Stimulated activated CD4-positive, alpha-beta T cell treated with anti-CD3 and anti-CD28 coated beads, TNF-alpha, amount 100 ng/mL, for 48 hours (primary cell): ENCODE measurements at places on chromosomes 7 and 10.

GRCh38 chr7:44973610-44974401 is 5.0 kb downstream of the MYO1G start:
- DNase-seq: peak; percentile 38

GRCh38 chr7:4641091-4641666 is 40.9 kb upstream of the FOXK1 start:
- DNase-seq: no peak

DNA sequence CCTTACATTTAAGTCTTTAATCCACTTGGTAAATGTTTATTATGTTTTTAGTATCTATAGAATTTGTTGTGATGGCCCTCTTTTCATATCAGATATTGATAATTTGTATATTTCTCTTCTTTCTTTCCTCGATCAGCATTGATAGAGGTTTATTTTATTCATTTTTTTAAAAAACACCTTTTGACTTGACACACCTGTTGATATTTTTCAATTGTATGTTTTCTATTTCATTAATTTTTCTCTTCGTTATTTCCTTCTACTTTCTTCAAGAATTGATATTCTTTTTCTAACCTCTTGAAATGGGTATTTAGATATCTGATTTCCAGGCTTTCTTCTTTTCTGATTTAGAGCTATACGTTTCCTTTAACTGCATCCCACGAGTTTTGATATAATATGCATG is 50.9 kb downstream of the BTBD16 start:
- no peak for DNase-seq

DNA sequence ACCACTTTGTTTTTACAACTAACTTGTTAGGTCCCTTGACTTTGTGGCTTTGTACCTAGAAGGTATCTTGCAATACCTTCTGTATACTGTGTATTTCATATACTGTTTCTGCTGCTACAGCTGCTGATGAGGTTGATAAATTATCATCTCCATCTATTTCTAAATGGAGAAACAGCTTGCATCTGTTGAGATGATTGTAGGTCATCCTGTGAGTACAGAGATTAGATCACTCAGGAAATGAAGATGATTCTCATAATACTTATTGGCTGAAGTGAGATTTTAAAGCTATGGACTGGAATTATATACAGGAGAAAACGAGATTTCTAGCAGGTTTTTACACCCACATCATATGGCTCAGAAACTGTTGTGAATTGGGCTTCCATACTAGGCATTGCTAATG is 280.5 kb downstream of the KCND2 start:
- no peak for DNase-seq

- DNase-seq: no peak
These were observed 164.9 kb upstream of the TRIM24 start for GRCh38 chr7:138295049-138295637.

DNA sequence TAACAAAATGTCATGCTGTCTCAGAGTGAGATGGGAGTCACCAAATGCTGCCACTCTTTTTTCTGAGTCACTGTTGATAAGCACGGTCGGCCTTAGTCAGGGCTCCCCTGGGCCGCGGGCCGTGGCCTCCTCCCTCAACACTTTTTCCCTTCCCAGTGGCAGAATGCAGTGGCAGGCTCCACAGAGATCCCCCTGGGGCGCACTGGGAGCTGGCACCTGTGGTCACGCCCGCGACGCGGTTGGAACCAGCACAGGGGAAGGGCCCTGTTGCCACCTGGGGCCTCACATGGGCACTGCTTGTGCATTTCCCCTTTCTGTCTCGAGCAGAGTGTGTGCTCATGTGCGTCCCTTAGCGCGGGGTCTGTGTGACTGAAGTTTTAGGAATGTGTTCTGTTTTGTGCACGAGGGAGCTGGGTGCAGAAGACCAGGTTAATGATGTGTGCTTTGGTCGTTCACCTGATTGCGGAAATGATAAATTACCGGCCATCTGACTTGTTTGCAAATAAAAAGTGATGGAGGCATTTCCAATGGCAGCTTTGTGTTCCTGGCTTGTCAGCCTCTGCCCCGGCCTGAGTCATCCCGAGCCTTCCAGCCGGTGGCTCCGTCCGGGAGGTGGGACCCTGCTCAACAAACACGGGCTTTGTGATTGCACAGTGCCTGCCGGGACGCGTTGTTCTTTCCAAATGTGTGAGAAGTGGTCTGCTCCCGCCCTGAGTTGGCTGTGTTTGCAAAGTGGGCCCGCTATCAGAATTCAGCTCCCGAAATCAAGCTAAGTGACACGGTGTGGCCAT is 100.7 kb downstream of the NKX6-2 start:
- DNase-seq: no peak

DNA sequence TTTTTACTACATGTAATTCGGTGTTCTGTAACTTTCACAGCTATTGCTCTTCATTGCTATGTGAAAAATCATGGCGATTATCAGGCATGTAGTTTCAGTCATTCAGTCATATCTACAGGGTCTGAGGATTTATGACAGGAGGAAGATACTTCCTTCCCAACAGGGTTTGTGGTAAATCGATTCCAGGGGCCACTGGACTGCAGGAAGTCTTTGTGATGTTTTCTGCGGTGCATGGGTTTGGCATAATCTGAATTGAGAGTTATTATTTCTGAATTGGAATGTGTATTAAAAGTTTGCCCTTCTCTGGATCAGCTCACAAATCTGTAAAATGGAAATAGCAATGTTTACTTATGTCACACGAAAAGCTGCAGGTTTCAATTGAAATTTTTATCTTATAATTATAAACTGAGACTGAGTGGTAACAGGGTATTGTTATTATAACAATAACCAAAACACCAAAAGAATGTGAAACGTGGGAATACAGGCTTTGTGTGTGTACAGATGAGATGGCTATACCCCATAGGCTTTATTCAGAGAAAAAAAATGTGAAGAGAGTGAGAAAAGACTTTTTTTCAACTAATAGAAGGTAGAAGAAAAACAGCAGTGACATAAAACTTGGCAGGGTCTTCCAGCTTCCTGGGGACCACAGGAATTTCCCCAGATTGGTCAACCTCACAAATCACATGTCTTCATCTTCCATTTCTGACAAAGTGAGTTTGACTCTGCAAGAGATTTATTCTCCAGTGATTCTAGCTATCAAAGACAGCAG is 307.7 kb upstream of the NFE2L3 start:
- no peak for DNase-seq

DNA sequence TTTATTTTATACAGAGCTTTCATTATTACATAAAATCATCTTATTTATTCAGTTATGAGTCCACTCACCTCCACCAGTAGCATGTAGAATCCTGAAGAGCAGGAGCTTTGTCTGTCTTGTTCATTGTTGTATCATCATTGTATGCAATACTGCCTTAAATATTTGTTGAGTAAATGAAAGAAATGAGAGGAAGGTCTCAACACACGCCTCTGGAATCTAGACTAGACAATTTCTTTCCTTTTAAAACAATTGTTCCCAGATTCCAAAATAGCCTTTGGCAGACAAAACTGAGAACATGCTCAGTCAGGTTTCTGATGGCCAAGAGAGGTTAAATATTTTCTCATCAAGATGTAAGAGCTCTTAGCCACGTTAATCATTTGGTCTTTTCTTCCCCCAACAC is 173.1 kb upstream of the AGR3 start:
- no peak for DNase-seq

DNA sequence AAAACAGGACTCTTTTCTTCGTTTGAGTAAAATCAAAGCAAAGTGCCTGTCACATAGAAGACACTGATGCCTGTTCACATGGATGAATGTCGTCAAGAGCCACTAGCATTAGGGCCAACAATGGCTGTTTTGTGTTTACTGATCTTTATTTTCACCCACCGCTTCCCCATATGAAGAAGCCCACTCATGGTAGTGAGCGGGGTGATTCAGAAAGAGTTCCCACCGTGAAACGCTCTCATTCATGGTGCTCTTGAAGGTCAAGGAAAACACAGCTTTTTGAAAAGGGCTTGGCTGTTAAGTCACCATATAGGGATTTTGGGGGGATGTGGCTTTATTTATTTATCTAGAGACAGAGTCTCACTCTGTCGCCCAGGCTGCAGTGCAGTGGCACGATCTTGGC is 12.5 kb downstream of the PROSER2 start:
- no peak for DNase-seq

DNA sequence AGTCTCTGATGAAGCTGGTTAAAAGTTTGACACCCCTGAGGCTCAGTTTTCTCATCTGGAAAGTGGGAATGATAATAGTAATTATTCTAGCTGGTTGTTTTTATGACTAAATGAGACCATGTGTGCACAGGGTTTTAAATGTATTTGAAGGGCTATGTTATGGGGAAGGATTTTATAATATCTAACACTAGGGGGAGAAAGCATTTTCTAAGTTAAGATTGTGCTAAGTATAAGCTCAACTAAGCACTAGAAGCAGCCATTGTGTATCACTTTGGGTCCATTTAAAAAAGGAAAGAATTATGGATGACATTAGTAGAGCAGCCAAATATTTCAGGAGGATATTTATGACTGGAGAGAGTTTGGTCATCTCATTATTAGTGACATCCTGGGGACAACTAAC is 49.5 kb upstream of the CREB5 start:
- DNase-seq: no peak

DNA sequence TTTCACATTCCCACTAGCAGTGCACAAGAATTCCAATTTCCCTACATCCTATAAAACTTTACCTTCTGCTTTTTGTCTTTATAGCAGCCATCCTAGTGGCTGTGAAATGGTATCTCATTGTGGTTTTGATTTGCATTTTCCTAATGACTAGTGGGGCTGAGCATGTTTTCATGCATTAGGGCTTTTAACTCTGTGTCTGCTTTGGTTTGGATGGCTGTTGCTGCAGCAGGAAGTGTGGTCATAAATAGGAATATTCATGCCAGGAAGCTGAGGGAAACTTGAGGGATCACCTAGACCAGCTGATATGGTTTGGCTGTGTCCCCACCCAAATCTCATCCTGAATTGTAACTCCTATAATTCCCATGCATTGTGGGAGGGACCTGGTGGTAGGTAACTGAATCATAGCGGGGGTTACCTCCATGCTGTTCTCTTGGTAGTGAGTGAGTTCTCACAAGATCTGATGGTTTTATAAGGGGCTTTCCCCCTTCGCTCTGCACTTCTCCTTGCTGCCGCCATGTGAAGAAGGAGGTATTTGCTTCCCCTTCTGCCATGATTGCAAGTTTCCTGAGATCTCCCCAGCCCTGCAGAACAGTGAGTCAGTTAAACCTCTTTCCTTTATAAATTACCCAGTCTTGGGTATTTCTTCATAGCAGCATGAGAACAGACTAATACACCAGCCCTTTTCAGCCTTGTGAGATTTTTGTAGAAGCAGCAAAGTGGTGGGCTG is 181.8 kb upstream of the PITRM1 start:
- DNase-seq: no peak

DNA sequence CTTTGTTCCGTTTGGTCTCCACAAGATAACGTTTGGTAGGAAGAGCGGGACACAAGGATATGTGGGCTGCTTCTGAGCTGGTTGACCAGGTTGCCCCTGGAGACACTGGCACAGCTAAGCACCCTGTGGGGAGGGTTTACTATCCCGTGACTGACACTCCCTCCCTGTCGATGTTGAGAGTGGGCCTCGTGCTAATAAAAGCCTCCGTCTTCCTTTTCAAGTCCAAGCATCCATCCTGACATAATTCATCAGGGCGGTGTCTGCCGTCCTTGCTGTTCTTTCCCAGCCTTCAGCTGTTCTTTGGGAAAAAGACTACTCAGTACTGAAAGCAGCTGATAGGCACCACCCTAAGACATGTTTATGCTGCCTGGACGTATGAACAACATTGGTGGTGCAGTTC is 49.6 kb downstream of the SHH start:
- DNase-seq: no peak

DNA sequence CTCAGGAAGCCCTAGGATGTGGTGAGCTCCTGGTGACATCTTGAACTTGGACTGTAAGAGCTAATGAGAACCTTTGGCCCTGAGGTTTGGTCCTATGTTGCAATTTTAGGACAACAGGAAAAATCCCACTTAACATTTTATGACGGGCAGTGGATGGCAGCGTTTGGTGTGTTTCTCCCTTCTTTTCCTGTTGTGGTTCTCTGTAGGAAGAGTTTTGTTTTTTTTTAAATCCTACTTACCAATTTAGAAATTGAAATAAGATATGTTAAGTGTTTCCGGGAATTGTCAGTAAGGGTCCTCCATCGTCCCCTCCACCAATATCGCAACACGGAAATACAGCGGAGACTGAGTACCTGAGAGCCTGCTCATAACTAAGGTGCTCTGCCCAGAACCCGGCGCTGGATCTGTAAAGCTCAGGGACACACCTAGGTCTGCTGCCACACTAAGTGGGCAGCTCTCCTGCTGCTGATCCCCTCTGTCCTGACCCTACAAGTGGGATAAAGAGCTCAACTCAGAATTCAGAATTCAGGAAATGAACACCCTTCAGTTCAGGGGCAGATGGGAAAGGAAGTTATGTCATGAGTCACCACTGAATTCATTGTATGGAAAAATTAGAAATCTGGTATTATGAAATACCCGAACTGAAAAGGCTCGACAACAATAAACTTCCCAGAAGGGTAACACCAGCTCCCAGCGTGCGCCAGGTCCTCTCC is 9.1 kb upstream of the PROSER2 start:
- DNase-seq: no peak

- DNase-seq: no peak
These were observed 96.8 kb downstream of the TMEM26 start for GRCh38 chr10:61356354-61356753.

GRCh38 chr10:97500297-97500575 is 1.5 kb downstream of the UBTD1 start:
- DNase-seq: no peak

GRCh38 chr7:75984130-75985008 is 10.0 kb downstream of the TMEM120A start:
- no peak for DNase-seq

DNA sequence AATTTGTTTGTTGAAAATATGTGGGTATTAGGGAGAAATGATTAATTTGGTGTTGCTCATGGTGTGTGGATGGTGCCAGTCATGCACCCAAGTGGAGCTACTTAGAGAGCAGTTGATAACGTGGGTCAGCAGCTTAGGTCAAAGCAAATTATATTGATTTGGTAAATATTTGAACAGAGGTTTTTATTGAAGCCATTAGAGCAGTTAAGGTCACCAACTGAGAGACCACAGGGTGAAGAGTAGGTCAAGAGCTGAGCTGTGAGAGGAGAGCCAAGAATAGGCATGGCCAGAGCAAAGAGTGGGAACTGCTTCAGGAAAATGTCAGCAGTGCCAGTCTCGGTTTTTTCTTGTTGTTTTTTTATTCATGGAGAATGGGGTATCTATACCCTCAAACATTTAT is 97.9 kb downstream of the TMEM168 start:
- no peak for DNase-seq

DNA sequence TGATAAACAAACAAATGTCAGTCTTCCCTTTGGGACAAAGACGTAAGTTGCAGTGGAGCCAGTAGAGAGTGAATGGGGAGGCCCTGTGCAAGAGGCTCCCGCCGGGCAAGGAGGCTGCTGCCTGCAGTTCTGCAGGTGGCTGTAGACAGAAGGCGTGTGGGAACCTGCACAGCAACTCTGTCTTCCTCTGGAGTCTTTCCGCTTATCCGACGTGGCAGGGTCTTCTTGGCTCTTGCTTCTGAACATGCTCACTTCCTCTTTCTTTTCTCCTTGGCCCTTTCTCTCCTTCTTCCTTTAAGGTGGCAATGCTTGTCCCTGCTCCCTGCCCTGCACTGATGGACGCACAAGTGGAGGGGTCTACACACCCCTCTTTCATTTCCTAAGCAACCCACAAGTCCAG is 122.5 kb downstream of the HIPK2 start:
- no peak for DNase-seq
